ENCODE measurements at places on chromosomes 12 and 14.

DNA sequence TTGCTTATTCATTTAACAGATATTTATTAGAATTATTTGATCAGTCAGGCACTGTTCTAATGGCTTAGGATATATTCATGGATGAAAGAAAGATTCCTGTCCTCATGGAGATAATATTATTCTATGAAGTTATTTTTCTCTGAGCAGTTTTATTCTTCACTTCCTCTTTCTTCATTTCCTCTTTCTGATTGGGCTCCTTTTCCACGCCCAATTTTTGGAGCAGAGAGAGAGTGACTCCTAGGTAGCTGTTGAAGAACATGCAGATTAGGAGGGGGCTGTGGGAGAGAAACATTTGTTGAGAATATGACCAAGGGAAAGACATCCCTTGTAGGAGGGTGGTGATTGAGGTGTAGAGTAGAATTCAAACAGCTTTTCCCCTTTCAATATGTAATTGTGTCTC lies 6.0 kb upstream of the YARS2 start:
- no peak for DNase-seq

DNA sequence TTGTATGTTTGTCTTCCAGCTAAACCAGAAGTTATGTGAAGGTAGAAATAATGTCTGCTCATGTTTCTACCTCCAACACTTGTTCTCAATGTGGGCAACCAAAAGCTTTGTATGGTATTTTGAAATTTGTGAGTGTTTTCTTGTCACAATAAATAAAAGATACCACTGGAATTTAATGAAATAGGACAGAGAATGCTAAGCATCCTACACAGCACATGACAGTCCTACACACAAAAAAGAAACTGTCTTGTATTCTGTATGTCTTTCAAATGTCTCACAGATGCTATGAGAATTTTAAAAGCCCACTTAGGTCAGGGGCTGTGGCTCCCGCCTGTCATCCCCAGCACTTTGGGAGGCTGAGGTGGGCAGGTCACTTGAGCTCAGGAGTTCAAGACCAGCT lies 68.9 kb downstream of the RALGAPA1 start:
- DNase-seq: no peak

- DNase-seq: no peak
Measured at GRCh38 chr14:68208218-68208617, 388.6 kb downstream of the RAD51B start.

DNA sequence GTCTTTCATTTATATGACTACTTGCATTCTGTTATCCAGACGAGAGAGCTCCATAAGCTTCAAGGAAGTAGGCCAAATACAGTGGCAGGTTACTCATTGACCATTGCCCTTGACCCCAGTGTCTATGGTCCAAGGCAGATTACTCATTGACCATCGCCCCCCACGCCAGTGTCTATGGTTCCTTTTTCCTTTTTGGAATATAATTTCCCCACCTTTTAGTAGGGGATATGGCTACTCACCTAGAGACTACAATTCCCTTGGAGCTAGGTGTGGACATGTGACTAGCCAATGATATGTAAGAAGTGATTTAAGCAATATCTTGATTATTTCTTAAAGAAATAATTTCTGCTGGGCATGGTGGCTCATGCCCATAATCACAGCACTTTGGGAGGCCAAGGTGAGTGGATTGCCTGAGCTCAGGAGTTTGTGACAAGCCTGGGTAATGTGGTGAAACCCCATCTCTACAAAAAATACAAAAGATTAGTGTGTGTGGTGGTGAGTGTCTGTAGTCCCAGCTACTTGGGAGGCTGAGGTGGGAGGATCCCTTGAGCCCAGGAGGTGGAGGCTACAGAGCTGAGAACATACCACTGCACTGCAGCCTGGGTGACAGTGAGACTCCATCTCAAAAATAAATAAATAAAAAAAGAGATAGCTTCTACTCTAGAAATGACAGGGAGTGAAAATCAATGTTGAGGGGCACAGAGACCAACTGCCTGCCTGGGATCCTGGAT lies 32.6 kb downstream of the SIX4 start:
- no peak for DNase-seq

DNA sequence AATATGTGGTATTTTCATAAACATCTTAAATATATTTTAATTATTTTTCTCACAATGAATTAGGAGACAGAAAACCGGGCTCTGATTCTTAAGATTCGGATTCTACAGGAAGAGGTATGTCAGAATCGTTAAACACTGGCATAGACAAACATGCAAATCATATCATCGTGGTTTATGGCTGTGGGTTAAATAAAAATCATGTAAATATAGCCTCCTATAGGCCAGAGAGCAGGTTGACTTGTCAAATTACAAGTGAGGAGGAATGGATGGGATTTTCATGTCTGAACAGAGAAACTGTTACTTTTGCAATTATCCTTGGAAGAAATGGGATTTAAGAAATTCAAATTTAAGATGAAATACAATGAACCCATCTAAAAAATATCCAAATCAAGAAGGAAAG lies 74.9 kb upstream of the BCAT1 start:
- DNase-seq: no peak

DNA sequence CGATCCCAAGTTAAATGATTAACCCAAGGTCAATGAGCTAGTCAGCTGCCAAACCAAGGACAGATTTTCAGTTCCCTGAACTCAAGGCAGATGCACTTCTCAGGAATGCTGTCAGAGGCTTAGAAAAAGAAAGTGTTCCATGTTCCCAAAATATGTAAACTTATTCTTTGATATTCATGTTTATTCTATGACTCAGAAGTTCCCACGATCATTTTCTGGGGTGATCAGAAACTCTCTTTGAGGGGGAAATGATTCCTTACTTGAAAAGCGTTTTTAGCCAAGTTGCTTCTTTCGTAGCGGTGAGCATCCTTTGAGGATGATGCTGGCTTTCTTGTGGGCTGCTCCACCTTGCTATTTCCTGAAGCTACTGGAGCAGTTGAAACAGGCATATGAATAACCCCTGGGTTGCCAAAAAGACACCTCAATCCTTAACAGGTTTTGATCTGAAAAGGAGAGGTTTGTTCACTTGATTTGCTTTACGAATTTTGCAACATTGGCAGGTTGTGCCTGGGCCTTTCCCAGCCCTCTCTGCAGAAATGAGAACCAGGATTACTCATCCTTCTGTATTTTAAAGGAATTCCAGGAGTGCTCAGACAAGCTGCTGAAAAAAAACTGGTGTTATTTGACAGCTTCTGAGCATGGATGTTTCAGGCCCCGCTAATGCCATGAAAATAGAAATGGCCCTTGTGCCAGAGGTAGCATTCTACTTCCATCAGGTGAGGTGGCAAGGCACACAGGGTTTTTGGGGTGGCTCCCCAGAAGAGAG lies 121.4 kb upstream of the HIF1A start:
- peak; percentile 38 for DNase-seq

DNA sequence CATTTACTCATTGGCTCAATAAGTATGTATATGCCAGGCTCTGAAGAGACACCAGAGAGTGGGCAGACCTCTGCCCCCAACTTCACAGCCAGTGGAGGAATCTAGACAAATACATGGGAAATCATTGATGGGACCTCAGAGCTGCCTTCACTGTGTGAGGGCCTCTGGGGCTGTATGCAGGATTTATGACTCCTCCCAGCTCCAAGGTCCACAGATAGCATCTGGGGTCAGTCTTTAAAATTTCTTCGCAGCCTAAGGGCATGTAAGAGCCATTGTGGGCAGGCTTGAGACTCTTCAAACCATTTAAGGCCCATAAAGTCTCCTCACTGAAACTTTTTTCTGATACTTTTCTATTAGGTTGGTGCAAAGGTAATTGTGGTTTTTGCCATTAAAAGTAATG lies 125.5 kb downstream of the SPTSSA start:
- DNase-seq: no peak

DNA sequence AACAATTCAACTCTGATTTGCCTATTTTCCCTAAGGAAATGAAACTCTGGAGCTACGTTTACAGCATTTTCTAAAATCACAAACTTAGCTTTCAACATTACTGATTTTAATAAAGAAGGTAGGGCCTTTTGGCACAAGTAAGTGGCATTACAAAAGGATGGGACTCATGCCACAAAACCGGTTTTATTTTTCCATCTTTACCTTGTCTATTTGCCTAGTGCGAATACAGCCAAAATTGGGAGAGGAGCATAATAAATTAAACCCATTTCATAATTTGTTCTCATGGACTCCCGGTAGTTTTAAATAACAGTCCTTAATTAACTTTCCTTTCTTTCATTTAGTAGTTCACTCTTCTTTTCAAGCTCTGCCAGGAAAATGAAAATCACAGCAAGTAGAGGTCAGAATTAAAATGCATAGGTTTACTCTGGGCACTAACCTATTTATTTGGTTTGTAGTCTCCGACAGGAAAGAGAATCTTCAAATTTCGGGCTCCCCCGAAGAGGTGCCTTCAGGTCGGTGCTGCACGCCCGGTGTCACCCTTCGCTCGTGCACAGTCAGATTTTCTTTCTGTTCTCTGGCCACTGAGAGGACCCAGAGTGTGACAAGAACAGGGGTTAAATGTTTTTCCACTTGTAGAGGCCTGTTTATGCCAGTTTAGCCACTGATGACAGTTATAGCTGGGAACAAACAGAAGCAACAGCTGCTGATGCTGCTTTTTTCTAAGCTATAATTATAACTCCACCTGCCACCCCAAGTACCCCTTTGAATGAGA lies at the start of gene BEST3:
TSS of gene BEST3 (minus strand) at position 535 of the 772 bp plus-strand sequence. CDS start 1,505 bp downstream, outside the sequence.
- DNase-seq: no peak

GRCh38 chr12:93533310-93533709 lies 39.2 kb upstream of the SOCS2 start:
- no peak for DNase-seq

- peak; percentile 79 for DNase-seq
Measured at GRCh38 chr12:3456809-3457208, 34.2 kb upstream of the PRMT8 start.

GRCh38 chr12:39616251-39616650 lies 3.4 kb downstream of the ABCD2 start:
- no peak for DNase-seq

GRCh38 chr14:101217616-101218371 lies 314.3 kb upstream of the RTL1 start:
- DNase-seq: peak; percentile 8

DNA sequence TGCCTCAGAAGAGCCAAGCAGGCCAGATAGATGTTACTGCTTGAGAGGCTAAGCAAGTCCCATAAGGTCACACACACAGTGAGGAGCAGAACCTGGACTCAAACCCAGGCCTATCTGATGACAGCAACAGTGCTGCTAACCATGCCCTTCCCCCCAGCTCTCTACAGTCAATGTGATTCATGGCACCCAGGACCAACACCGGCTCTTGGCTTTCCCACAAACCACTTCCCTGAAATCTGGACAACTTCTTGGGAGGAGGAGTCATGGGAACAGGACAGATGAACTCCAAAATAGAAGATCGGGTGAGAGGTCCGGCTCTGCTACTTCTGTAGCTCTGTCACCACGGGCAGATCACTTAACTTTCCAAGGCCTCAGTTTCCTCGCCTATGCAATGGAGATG lies 716 bp upstream of the PTGDR start:
- no peak for DNase-seq

DNA sequence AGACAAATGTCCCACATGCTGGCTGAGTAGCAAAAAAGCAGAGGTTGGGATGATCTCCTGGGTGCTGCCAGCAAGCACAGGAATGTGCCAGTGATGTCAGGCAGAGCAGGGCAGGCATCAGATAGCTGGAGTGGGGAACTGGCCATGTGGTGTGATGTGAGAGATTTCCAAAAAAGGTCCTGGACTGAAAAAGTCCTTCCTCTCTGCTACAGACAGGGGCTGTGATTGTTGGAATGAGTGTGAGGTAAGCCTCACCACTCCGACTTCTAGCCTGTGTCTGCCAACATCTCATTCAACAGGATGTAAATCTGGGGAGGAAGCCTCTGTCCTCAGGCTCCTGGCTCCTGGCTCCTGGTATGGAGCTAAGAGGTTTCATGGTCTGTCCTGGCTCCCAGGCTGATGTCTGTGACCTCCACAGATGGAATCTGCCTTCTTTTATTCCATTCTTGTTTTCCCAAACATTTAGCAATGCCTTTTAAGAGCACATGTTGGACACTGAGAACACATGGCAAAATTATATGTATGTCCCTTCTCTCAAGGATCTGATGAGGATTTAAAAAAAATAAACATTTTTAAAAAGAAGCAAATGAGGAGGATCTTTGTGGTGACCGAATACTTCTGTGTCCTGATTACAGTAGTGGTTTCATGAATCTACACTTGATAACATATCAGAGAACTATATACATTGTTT lies 50.1 kb upstream of the STK38L start:
- no peak for DNase-seq

GRCh38 chr14:101062065-101062450 lies 158.5 kb upstream of the RTL1 start:
- peak; percentile 56 for DNase-seq

Data from ecto neural progenitor cell (in vitro differentiated cells).